ENCODE measurements at places on chromosomes 11 and 22.
A peak's percentile ranks its signal among the peaks of the same experiment; 100 is the strongest.

GRCh38 chr11:17379383-17380180 lies 8.9 kb downstream of the KCNJ11 start:
- H3K27ac ChIP-seq: no peak overlapping the region
- no peaks in the 10 kb centered on the region for H3K4me1 ChIP-seq
- H3K27me3 ChIP-seq: no peaks in the 10 kb centered on the region
- H3K36me3 ChIP-seq: no peaks in the 10 kb centered on the region
- no peak for DNase-seq
- no peak overlapping the region for H3K4me3 ChIP-seq

GRCh38 chr22:45397806-45398205 lies 15.6 kb downstream of the SMC1B start:
- H3K27me3 ChIP-seq: no peaks in the 10 kb centered on the region
- H3K36me3 ChIP-seq: no peaks in the 10 kb centered on the region
- H3K4me1 ChIP-seq: no peaks in the 10 kb centered on the region
- no peak overlapping the region for H3K4me3 ChIP-seq
- no peak for DNase-seq

- H3K27me3 ChIP-seq: no peaks in the 10 kb centered on the region
- no peaks in the 10 kb centered on the region for H3K4me1 ChIP-seq
- H3K36me3 ChIP-seq: no peaks in the 10 kb centered on the region
- no peak overlapping the region for H3K4me3 ChIP-seq
Observed at GRCh38 chr22:29431986-29432385, 6.4 kb upstream of the RFPL1 start.

DNA sequence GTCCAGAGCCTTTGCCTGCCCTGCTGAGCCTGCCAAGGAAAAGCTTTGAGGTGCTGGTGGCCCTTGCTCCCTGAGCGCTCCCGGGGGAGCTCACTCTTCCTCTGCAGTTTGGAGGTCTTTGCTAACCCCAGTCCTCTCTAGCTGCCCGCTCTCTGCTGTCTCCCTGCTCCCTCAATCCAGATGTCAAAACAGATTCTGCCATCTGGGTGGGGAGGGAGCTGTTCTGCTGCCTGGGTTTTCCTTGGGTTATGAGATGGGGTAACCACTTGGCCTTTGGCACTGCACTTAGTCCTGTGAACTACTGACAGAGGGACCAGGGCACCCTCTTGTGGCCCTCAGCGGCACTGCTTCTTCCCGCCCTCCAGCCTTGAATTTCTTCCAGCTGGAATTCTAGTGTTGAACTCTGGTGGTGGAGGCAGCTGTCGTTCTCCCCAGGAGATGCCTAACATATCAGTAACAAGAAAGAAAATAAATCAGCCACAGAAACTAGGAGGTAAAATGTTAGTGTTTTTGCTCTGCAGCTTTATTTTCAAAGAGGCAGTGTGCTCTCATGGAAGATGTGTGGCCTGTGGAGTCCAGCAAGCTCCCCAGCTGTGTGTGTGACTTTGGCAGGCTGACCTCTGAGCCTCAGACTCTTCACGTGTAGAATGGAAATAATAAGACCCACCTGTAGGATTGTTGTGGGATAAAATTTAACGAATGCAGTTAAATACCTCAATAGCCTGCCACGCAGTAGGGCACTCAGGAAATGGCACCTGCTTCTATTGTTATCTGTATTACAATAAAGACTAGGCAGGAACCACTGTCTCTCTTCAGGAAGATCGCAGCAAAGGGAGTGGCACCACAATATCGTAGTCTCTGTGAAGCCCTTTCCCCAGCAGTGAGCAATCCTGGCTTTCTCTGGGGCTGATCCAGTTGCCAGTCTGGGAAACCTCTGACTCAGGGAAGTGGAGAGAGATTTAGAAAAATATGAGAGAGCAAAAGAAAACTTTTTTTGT lies 23.4 kb downstream of the ARFGAP2 start:
- H3K27ac ChIP-seq: peak overlapping the region; percentile 23
- H3K36me3 ChIP-seq: no peaks in the 10 kb centered on the region
- no peak overlapping the region for H3K4me3 ChIP-seq
- H3K27me3 ChIP-seq: no peaks in the 10 kb centered on the region
- DNase-seq: peak; percentile 89
- peaks cover 5% of the 10 kb centered on the region for H3K4me1 ChIP-seq

GRCh38 chr11:57785072-57785471 lies 23.5 kb downstream of the CTNND1 start:
- H3K27me3 ChIP-seq: no peaks in the 10 kb centered on the region
- DNase-seq: no peak
- H3K4me1 ChIP-seq: peaks cover 18% of the 10 kb centered on the region
- no peak overlapping the region for H3K27ac ChIP-seq
- H3K4me3 ChIP-seq: no peak overlapping the region

DNA sequence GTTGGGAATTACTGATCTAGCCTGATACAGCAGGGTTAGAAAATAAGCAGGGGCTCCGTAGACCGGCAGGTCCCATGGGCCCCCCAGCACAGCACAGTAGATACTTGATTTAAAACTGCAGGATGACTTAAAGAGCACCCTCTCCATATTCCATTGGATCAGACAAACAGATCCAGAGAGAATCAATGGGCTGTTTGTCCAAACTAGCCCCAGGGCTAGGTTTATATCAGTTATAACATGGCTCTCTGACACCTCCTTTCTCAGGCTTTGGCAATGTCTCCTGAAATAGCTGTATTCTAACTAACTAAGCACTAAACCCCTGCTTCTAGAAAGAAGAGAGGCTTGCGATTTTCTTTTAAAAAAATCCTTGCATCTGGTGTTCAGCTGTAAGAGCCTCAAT lies 100.4 kb upstream of the GALNT18 start:
- no peaks in the 10 kb centered on the region for H3K36me3 ChIP-seq
- H3K27ac ChIP-seq: no peak overlapping the region
- no peaks in the 10 kb centered on the region for H3K27me3 ChIP-seq
- no peak for DNase-seq

DNA sequence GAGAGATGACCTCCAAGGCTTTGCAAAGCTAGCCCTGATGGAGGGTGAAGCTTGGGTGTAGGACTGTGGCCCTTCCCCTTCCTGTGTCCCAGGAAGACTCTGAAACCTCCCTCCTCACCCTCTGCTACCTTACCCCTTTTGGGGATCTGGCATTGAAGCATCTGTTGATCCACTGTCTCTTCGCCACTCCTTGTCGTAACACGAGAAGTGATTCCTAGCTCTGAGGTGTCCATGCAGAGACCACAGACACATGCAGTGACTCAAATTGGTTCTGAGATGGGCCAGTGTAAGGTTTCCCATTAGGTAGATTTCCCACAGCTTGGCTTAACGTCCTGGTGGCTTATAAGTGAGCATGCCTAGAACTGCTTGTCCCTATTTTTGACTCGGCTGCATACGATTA lies 101.4 kb downstream of the ZBTB16 start:
- peak overlapping the region; percentile 85 for H3K27ac ChIP-seq
- H3K4me1 ChIP-seq: peaks cover 60% of the 10 kb centered on the region
- H3K4me3 ChIP-seq: peak overlapping the region; percentile 7
- H3K36me3 ChIP-seq: no peaks in the 10 kb centered on the region

GRCh38 chr22:39316440-39317083 lies 2.9 kb downstream of the RPL3 start:
- no peaks in the 10 kb centered on the region for H3K36me3 ChIP-seq
- no peak overlapping the region for H3K4me3 ChIP-seq
- H3K4me1 ChIP-seq: peaks cover 11% of the 10 kb centered on the region
- peak; percentile 79 for DNase-seq
- no peak overlapping the region for H3K27ac ChIP-seq

DNA sequence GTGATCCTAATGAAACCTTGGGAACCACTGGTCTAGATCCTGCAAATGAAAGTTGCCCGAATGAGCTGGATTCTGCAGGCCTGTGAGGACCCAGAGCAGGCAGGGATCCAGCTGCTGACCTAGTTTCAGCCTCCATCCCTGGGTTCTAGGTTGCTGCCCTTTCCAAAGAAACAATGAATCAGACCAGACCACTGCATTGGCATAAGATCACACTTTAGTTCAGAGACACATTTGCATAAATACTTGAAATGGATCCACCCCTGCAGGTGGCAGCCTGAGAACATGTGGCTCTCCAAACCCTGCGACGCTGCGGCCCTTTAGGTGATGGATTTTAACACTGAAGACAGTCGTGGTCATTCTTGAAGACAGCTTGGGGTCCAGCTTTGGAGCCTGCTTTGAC lies 23.7 kb downstream of the ADAMTS8 start:
- no peak for DNase-seq
- H3K27me3 ChIP-seq: no peaks in the 10 kb centered on the region
- peaks cover 9% of the 10 kb centered on the region for H3K4me1 ChIP-seq
- H3K27ac ChIP-seq: no peak overlapping the region
- H3K36me3 ChIP-seq: no peaks in the 10 kb centered on the region
- no peak overlapping the region for H3K4me3 ChIP-seq

DNA sequence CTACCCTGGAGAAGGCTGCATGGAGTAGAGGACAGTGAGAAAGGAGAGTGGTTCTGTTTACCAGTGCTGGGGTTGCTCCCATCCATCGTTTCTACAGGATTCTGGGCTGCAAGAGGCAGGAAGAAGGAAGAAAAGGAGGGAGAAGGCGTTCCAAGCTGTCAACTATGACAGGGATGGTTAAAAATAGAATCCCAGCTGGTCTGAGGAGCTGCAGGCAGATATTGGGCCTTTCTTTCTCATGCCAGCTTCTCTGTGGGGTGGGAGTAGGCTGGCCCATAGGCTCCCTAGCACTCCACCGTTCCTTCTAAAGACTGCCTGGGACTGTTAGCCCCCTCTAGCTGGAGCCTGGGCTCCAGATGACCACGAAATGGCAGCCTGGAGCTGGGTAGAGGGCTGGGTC lies 13.6 kb downstream of the CCKBR start:
- H3K27ac ChIP-seq: no peak overlapping the region
- no peak for DNase-seq
- no peak overlapping the region for H3K4me3 ChIP-seq
- peaks cover 2% of the 10 kb centered on the region for H3K4me1 ChIP-seq
- H3K27me3 ChIP-seq: no peaks in the 10 kb centered on the region

DNA sequence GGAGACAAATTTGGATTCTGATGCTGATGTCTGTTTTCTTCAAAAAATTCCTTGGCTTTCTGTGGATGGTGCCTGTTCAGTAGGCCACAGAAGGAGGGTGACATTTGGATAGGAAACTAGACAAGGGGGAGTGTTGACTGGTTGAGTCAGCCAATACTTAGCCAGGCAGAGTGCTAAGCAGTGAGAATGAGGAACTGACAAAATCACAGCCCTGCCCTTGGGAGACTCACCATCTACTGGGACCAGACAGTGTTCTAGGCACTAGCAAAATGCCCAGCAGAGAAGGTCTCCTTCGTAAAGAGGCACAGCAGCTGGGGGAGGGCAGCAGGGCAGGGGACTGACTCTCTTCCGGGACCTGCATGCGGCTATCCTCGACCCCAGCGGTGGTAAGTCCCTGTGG lies 190.2 kb downstream of the DSCAML1 start:
- no peaks in the 10 kb centered on the region for H3K36me3 ChIP-seq
- no peak for DNase-seq
- no peak overlapping the region for H3K27ac ChIP-seq
- H3K4me3 ChIP-seq: no peak overlapping the region

DNA sequence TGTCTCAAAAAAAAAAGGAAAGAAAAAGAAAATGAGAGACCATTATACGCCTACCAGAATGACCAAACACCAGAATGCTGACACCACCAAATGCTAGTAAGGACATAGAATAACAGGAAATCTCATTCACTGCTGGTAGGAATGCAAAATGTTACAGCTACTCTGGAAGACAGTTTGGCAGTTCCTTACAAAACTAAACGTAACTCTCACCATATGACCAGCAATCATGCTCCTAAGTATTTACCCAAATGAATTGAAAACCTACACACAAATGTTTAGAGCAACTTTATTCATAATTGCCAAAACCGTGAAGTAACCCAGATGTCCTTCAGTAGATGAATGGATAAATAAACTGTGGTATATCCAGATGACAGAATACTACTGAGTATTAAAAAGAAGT lies 7.2 kb downstream of the CHKA start:
- no peak for DNase-seq
- H3K36me3 ChIP-seq: no peaks in the 10 kb centered on the region
- H3K4me1 ChIP-seq: peaks cover 3% of the 10 kb centered on the region
- H3K4me3 ChIP-seq: no peak overlapping the region
- H3K27ac ChIP-seq: no peak overlapping the region
- no peaks in the 10 kb centered on the region for H3K27me3 ChIP-seq

DNA sequence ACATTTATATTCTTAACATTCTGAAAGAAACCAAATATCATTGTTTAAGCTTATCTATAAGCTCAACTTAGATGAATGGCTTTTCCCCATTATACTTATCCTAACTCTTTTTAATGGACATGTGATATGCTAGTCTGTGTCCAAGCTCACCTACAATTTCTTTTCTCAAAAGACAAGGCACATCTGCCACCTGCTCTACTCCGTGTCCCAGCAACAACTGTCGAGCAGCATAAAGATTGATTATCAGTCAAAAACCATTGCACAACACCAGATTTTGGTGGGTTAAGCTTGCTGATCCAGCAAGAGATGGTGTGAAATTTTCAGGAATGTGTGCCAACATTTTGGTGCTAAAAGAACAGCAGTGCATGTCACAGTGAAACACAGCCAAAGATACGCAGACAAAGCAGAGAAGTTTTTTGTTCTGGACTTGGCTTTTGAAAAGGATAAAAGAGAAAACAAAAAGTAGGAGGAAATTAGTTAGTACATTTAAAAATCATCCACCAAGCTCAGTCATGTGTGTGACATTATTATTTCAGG lies 65.8 kb downstream of the DCDC1 start:
- no peaks in the 10 kb centered on the region for H3K36me3 ChIP-seq
- no peak overlapping the region for H3K4me3 ChIP-seq
- H3K27me3 ChIP-seq: no peaks in the 10 kb centered on the region
- H3K27ac ChIP-seq: no peak overlapping the region
- no peaks in the 10 kb centered on the region for H3K4me1 ChIP-seq

- H3K4me1 ChIP-seq: no peaks in the 10 kb centered on the region
- H3K27me3 ChIP-seq: no peaks in the 10 kb centered on the region
- no peak overlapping the region for H3K4me3 ChIP-seq
- no peak overlapping the region for H3K27ac ChIP-seq
- no peak for DNase-seq
Observed at GRCh38 chr11:45052361-45052760, 94.1 kb upstream of the PRDM11 start.

GRCh38 chr11:69292221-69292648 lies 1.7 kb upstream of the MYEOV start:
- no peaks in the 10 kb centered on the region for H3K4me1 ChIP-seq
- H3K36me3 ChIP-seq: no peaks in the 10 kb centered on the region
- no peak for DNase-seq

DNA sequence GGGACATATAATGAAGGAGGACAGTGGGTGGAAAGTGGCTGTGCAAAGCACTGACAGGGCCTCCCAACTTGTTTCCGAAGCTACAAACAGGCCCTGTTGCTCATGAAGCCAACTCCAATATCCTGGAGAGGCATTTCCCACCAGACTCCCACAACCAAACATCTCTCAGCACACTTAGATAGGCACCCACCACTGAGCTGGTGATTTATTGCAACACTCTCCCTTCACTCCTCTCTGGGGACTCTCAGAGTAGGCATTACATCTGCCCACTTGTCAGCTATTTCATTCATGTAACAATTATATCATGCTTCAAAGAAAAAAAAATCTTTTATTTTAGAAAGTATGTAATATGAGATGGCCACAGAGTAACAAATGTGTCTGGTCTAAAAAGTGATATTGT lies 32.1 kb upstream of the PPP2R1B start:
- H3K27me3 ChIP-seq: no peaks in the 10 kb centered on the region
- no peaks in the 10 kb centered on the region for H3K36me3 ChIP-seq
- no peak overlapping the region for H3K27ac ChIP-seq
- DNase-seq: no peak
- no peak overlapping the region for H3K4me3 ChIP-seq
- no peaks in the 10 kb centered on the region for H3K4me1 ChIP-seq

- no peaks in the 10 kb centered on the region for H3K27me3 ChIP-seq
- H3K4me1 ChIP-seq: no peaks in the 10 kb centered on the region
Observed at GRCh38 chr11:69308491-69308911, 14.5 kb downstream of the MYEOV start.
